ENCODE measurements at places on chromosomes 13 and 19.

DNA sequence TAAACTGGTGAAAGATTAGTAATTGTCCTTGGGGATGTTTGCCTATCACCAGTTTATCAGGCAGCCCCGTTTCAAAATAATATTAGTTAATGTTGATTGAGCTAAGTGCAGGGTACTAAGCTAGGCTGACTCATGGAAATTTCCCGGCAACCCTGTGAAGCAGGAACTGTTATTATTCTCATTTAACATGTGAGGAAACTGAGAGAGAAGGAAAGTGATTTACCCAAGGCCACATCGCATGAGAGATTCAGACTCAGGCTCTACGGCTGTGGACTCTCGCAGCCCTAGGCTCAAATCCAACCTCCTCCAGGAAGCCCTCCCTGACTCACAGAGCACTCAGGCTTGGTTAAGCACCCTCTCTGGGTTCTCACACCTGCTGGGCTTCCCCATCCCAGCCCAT lies 19.7 kb downstream of the CLPTM1 start:
- no peak for DNase-seq

DNA sequence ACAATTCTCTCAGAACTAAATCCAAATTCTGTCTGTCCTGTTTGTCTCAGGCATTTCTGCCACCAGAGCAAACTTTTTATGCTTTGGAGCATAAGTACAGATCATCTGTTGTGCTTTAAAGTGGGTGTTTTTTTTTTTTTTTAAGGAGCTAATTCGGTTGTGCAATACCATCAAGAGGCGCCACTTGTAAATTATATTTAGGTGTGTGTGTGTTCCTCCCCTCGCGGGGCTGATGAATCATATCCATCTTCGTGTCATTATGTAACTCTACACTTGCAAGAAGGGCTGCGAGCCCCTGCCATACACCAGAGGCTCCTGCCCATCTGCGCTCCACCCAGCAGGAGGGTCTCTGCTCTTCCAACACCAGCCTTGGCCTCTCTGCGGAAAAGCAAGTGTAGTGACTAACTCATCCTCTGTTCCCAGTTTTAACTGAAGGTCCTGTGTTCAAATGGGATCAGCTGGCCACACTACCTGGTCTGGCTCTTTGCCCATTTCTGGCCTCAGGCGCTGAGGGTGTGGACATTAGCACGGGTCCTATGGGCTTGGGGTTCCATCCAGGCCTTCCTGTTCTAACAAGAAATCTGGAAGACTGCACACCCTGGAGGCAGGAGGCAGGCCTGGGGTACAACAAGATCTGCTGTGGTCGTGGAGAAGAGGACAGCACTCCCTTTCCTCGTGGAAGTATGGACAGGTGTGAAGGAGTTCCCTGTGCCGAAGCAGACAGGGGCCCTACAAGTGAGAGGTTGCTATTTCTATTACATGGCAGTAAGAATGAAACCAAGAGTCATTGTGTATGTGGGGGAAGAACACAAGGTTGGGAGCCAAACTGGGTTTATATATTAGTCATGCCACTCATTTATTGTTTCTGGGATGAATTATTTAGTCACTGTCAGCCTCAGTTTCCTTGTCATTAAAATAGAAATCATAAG lies 96.1 kb upstream of the MBNL2 start:
- DNase-seq, result no peak

GRCh38 chr19:58150328-58150921 lies at the start of gene ZNF329:
Gene ZNF329 (minus strand): TSS chr19:58150789. CDS start chr19:58129503, 21,286 bp downstream.
- DNase-seq, result peak; percentile 59

DNA sequence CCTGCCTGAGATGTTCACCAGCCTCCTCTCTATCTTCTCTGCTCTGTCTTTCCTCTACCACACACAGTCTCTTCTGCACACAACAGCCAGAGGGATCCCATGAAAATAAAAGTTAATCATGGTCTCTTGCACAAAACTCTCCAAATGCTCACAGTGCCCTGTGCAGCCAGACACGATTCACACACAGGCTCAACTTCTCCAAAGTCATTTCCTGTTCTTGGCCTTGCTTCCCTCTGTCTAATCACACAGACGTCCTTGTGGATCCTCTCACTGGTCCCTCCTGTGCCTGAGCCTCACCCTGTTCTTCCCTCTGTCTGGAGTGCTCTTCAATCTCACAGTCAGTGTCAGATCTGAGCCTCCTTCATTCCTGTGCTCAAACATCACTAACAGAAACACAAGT lies 7.8 kb downstream of the SIGLEC12 start:
- DNase-seq, result no peak

GRCh38 chr19:4208385-4209094 lies 20.8 kb upstream of the EBI3 start:
- DNase-seq, result no peak

DNA sequence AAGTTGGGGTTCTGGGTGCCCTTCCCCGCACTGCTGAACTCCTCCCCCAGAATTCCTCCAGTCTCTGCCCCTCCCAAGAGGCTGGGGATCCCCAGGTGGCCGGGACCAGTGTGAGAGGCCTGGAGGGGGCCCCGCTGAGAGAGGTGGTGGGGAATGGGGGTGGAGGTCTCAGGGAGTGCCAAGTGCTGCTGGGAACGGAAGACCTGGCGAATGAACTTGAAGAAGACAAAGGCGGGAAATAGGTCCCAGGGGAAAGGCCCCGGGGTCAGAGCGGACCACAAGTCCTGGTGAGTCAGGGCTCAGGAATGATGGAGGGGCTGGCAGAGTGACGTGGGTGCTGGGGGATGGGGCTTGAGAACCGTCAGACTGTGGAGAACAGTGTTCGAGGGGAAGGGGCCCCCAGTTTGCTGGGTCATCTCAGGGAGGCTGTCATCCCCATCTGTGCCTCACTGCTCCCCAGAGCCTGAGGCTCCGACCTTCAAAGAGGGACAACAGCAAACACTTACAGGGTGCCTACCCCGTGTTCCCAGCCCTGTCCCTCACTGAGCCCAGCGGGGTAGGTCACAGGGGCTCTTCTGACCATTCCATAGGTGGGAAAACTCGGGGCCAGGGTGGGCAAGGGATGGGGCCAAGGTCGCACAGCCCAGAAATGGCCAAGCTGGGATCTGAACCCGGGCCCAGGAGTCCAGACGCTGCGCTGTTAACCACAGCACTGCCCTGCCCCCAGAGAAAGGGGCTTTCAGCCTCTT lies 16.0 kb upstream of the SEMA6B start:
- DNase-seq, result no peak

- no peak for DNase-seq
These were observed 2.1 kb downstream of the TRIM13 start for GRCh38 chr13:49998714-49999624.

GRCh38 chr13:60019119-60019993 lies 144.4 kb downstream of the DIAPH3 start:
- DNase-seq, result no peak

- no peak for DNase-seq
These were observed 75.0 kb upstream of the OXGR1 start for GRCh38 chr13:97069050-97069815.

DNA sequence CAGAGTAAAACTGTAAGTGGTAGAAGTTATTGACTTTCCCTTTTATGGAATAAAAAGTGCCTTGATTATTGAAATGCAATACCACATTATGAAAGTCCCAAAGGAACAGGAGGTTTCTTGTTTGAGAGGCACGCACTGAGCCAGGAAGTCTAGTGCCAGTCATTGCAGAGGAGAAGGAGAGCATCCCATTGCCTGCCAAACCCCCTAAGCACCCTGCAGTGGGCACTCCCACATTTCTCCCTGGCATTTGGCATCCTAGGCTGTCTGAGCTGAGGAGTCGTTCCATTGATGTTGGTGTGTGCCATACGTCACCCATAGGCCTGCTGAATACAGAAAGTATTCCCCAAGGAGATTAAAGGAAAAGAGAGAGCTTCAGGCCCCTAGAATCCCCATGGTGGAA lies 85.7 kb upstream of the MBNL2 start:
- DNase-seq, result no peak

DNA sequence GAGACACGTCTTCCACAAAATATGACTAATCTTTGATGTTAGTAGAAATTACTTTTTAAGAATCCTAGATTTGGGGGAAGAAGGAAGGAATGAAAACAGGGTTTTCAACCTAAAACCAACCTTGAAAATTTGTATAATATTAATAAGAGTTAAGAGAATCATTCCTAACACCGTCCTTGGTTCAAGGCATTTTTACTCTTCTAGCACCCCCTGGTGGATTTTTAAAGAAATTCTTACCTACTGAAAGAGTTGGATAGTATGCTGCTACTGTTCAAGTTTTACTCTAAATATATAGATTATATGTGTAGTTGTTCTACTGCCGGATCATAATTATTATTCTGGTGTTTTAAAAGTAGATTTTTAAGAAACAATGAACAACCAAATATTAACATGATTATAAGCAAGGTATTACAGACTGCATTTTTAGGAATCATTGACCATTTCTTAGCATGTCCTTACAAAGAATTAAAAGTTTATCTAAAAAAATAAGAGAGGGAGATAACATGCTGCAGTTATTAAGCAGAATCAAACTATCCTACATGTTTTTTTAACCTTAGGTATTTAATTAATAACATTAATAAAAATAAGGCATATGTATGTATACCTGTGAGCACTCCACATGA lies 7.4 kb upstream of the SLITRK6 start:
- peak; percentile 4 for DNase-seq

DNA sequence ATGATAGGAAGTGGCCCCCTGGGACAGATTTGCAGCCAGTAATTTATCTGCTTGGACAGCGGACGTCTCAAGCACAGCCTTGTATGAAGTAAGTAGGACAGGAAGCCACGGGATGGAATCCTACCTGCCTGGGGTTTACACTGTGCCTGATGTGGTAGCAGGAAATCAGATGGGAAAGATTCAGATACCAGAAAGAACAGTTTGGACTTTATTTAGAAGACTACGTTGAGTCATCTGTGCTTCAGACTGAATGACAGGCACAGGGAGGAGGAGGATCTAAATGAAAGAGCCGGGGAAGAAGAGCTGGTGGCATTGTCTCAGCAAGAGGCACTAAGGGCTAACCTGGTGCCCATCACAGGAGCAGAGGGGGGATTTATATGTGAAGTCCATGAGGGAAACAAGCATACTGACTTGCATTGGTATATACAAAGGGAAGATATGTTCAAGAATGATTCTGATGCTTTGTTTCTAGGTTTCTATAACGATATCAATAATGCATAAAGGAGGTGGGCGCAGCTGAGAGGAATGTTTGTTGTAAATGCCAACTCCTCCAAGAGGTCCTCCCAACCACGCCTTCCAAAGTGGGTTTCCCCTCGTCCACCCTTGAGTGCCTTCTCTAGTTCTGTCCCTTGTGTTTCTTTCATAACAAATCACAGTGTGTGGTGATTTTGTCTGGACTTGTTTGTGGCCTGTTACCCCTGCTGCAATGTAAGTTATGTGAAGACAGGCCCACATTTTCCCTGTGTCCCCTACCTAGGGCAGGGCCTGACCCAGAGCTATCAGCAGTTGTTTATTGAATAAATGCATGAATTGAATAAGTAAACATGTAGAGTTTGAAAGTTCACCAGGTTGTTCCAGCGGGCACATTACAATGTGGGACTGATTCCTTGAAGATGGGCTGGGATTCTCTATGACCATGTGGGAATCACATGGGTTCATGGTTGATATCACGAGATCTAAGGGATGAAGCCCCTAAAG lies 328.4 kb downstream of the SLC7A1 start:
- no peak for DNase-seq

GRCh38 chr13:31629085-31629780 lies 110.1 kb upstream of the RXFP2 start:
- no peak for DNase-seq

DNA sequence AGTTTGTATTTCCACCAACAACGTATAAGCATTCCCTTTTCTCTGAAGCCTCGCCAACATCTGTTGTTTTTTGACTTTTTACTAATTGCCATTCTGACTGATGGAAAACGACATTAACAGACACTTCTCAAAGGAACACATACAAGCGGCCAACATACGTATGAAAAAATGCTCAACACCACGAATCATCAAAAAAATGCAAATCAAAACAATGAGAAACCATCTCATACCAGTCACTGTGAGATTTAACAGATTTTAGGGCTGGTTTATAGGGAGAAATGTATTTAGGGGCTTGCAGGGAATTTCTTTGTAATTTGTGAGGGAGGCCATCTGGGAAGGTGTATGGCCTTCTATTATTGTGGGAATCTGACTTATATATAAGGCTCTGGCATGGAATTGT lies 2.8 kb upstream of the DZIP1 start:
- DNase-seq, result no peak

GRCh38 chr19:17035842-17036424 lies 9.3 kb upstream of the CPAMD8 start:
- DNase-seq, result no peak

GRCh38 chr19:6065685-6066374 lies 44.5 kb downstream of the RFX2 start:
- no peak for DNase-seq

GRCh38 chr19:30171138-30171635 lies 201.0 kb upstream of the ZNF536 start:
- DNase-seq, result no peak

GRCh38 chr19:16875584-16876555 lies 12.9 kb upstream of the F2RL3 start:
- no peak for DNase-seq

DNA sequence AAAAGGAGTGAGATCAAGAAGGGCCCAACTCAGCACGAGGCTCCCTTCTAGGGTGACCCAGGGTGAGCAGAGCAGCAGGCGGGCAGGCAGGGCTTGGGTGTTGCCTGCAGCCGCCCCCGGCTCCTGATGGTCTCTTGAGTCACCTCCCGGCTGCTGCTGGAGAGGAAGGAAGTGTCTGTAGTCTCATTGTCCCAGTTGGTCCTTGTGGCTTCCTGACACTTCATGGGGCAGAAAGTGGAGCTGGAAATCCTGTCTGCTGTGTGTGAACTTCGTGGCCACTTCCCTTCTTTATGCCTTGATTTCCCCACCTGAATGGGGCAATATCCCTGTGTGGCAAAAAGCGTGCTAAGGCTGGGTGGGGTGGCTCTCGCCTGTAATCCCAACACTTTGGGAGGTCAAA lies 2.5 kb downstream of the MAP1S start:
- DNase-seq, result no peak
